ENCODE measurements at places on chromosomes 7 and 10. TPM values are rescaled to one million over a fixed set of nuclear protein-coding genes. Genes with fewer than 3 reads are reported as not detected.

- no peak overlapping the region for H3K4me3 ChIP-seq
- no peak for DNase-seq
- peak overlapping the region; percentile 82 for H3K27ac ChIP-seq
These were observed 3.9 kb upstream of the MACC1 start for GRCh38 chr7:20220921-20221547.

- peak; percentile 26 for DNase-seq
- peaks cover 42% of the 10 kb centered on the region for H3K4me1 ChIP-seq
- peak overlapping the region; percentile 61 for H3K27ac ChIP-seq
These were observed 874 bp upstream of the BAMBI start for GRCh38 chr10:28676326-28676967.

DNA sequence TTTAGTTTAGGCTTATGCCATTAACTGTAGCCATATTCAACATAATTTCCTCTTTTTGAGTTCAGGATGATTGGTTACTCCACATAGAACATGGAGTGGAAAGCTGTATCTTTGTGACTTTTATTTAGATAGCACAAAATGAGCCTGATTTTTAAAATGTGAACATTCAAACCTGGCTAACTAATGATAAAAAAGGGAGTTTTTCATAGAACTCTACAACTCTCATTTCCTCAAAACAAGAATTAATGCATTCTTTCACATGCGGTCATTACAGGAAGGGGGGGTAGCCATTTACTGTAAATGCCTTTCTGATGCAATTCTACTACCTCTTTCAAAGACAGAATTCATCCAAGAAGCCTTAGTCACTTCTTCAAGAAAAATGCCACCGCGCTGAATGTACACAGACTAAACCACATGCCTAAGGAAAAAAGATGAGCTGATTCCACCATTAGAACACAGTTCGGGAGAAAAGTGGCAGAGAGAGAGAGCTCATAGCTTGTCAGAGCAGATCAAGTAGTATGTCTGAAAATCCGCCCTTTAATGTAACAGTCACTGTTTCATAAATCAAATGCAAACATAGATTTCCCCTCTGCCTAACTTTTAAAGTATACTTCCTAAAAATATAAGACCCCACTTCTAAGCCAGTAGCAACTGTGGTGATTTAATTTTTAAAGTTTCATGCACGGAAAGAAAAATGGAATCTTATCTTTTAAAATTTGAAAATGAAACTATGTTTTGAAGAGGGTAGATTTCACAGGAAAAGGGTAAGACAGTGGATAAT is 226.4 kb upstream of the KLF14 start:
- H3K4me3 ChIP-seq, result peak overlapping the region; percentile 4
- peaks cover 90% of the 10 kb centered on the region for H3K4me1 ChIP-seq
- H3K36me3 ChIP-seq, result peaks cover 17% of the 10 kb centered on the region
- no peak for DNase-seq
- H3K27ac ChIP-seq, result peak overlapping the region; percentile 54

GRCh38 chr10:124369986-124370385 is 48.7 kb downstream of the OAT start:
- H3K27me3 ChIP-seq, result peaks cover 45% of the 10 kb centered on the region
- H3K27ac ChIP-seq, result no peak overlapping the region
- H3K4me3 ChIP-seq, result no peak overlapping the region
- DNase-seq, result no peak

ELAPOR2 gene
- 3.9 TPM for total RNA-seq

CYP26A1 gene
- total RNA-seq, result not detected

SYT15B gene
- 0.93 TPM for total RNA-seq
